Retina (tissue), 1 donor: ENCODE measurements at places on chromosomes 2 and 18.

GRCh38 chr2:43383533-43383932 is 157.1 kb upstream of the ZFP36L2 start:
- DNase-seq: no peak

- DNase-seq: no peak
Measured at GRCh38 chr2:228140934-228141528, 40.5 kb downstream of the SPHKAP start.

GRCh38 chr2:120018549-120018948 is 5.7 kb downstream of the EPB41L5 start:
- no peak for DNase-seq

DNA sequence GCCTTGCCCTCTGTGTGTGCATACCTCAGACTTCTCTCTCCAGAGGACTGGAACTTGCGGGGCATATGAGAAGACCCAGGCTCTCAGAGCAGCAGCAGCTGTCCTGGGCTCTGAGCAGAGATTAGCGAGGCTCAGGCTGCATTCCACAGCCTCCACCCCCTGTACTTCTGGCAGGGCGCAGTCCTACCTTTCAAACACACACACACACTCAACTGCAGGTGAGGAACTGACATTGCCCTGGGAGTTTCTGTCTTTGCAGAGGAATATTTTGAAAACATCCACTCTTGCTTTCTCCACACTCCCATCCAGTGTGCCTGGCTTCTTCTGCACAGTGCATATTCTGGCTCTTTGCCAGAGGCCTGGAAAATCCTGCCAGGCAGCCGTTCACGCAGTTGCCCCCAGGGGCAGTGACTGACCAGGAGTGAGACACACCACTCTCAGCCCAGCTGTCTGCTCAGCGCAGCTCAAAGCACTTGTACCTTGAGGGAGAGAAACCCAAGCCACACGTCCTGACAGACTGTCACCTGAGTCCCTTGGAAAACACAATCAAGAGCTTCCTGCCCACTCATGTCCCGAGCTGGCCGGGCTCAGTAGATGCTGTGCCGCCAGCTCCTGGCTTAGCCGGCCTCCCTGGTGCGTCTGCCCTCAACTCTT is 460.8 kb downstream of the RNF144A start:
- DNase-seq: peak; percentile 51

- no peak for DNase-seq
Measured at GRCh38 chr2:81195774-81196382, 891.3 kb upstream of the LRRTM1 start.

DNA sequence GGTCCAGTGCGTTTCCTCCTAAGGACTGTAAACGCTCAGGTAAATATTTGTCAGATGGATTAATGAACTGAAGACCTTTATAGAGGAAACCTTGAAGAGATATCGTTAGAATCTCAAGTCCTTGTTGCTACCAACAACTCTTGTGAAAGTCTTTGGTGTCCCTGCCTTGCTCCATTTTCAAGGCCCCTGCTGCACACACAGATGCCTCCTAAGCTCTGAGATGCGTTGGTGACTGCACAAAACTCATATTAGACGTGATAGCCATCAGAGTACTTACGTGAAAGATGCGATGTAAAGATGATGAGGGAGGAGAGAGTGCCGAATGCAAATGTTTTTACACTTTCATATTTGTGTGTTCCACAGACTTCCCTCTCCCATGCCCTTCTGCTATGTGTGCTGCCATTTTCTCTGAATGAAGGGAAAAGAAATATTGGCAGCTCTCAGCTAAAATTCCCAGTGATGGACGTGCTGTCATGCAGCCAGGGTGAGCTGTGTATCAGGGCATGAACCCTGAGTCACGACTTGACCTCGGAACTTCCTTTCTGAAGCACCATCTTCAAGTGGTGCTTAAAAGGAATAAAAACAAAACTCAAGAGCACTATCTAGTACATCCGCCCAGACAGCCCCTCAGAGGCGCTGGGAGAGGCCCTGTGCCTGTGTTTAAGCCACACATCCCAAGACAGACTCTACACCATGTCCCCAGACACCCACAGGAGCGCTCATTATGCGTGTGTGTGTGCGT is 117.4 kb downstream of the FAM210A start:
- DNase-seq: no peak

- no peak for DNase-seq
Measured at GRCh38 chr2:28274911-28275685, 117.6 kb upstream of the FOSL2 start.

GRCh38 chr2:6545795-6546194 is 319.9 kb downstream of the CMPK2 start:
- no peak for DNase-seq

DNA sequence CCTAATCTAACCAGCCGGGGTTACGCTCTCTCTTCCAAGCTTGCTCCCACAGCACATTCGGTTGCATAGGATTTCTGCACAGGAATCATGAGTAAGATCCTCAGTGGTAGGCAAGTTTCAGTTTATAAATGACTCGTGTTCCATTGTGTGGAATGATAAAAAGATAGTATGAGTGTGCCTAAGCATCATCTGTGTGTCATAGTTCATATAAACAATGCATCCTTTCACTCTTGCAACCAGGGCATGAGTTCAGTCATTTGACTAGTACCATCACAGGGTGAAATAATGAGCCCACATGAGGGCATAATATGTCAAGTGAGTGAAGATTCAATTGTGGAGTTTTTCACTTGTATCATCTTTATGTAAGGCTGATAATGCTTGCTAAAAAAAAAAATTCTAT is 417.1 kb upstream of the CDH2 start:
- no peak for DNase-seq

GRCh38 chr18:22434973-22435608 is 17.4 kb upstream of the CTAGE1 start:
- no peak for DNase-seq

- DNase-seq: no peak
Measured at GRCh38 chr2:57444752-57445430, 601.7 kb upstream of the VRK2 start.

DNA sequence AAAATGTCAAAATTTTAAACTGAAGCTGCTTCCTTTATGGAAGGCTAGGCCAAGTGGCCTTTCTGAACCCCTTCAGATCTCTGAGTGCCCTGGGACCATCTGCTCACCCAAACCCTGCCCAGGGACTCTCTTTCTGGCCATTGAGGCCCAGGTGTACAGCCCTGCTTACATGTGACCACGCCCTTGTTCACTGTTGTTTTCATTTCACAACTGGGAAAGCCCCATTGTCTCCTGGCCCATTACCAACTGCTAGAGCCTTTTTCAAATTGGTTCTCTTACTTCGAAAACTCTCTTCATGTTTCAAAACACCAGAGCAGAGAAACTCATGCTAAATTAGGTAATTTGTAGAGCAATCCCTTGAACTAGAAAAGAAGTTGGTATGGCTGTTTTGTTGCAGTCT is 219.5 kb upstream of the TANK start:
- no peak for DNase-seq

- no peak for DNase-seq
Measured at GRCh38 chr18:37559194-37559593, 6.4 kb downstream of the CELF4 start.

DNA sequence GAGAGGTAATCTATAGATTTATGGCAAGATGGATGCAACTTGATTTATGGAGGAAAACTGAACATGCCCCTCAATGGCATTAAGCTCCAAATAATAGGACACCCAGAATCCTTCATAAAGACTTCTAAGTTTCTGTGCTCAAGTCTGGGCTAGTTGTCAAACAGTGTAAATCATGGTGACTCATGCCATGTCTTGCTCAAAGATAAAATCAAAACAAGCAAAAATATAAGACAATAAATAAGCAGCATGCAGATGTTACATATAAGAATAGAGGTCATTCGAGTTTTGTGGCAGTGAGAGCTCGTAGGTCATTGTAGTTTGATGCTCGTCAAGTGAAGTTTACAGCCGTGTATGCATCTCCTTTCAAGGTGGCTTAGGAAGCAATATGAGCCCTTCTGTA is 403.2 kb downstream of the THSD7B start:
- no peak for DNase-seq

DNA sequence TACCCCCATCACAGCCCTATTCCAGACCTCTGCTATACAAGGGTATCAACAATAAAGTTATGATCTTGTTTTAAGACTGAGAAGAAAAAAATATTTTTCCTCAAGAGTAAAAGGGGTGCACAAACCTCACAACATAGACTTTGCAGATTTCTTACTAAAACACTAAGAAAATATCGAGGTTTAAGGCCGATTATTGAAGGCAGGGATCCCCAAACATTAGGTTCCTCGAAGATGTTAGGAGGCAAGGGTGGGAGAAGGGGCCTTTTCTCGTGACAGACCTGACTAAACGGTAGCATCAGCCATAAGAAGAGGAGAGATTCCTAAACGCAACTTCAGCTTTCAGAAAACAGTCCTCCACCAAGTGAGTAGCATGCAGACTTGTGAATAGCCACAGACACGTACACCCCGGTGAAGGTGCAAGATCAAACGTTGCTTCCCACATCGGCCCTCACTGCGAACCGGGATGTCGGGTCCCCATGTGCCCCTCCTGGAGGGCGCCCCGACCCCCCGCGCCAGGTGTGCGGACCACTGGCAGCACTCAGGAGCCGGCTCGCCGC is 678 bp downstream of the PIAS2 start:
- peak; percentile 68 for DNase-seq

DNA sequence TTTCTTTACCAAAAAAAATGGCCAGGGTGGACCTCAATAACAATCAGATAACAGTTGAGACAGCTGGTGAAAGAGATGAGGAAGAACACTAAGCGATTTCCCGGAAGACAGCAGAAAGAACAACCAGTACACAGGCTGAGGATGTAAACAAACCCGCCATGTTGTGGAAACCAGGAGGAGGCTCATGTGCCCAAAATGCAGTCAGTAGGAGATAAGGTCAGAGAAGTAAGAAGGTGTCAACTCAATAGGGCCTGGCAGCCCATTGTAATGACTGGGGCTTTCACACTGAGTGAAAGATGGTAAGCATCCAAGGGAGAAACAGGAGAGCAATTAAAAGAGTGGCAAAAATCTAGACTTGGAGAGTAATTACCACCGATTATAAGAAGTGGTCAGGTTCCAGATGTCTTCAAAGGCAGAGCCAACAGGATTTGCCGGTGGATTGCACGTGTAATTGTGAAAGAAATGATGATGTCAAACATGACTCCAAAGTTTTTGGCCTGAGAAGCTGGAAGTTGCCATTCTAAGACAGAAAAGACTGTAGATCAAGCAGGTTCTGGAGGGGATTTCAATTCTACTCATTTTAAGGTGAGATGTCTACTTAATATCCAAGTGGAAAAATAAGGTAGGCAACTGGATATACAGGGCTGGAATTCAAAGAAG is 77.7 kb upstream of the CYP1B1 start:
- DNase-seq: no peak

DNA sequence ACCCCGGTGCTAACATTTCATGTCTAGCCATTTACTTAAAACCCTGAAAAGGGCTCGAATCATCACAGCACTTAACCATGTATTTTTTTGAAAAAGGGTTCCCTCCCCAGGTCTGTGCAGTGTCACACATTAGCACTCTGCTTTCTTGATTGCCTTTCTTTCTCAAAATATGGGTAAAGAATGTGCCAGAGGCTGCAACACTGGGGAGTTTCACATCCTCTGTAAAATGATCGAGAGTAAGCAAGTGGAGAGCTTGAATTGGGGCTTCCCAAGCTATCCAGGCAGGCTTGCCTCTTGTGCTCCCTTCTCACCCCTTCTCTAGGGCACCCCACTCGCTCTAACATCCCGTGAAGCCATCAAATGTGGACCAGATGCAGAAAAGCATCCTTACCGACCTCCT is 177.0 kb upstream of the CCDC68 start:
- no peak for DNase-seq

DNA sequence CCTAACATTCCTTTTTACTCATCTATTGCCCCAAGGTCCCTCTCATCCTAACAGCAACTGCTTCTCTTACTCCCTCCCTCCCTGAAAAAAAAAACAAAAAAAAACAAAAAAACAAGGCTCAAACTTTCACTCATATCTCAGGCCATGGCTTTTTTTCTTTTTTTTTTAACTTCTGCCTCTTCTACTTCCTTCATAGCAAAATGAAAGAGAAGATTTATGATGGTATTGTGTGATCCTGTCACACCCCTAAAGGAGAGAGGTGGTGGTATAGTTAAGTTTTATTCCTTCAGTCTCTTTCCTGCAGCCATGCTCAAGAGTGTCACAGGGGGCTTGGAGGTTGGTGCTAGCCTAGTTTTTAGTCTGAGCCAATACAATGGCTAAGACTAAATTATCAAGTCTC is 21.5 kb upstream of the EPC2 start:
- DNase-seq: no peak

DNA sequence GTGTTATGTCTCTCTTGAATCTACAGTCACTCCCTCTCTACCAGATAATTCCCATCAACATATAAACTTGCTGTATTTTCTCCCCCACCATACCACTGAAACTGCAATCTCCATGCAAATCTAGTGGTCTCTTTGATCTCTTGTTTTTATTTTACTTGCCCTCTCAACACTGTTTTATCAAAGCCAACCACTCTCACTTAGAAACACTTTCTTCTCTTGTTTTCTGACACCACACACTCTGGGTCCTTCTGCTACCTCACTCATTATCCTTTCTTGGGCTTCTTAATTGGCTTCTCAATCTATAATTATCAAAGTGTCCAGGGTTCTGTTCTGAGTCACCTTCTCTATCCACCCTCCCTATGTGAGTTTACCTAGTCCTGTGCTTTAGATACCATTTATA is 2.0 kb upstream of the MCFD2 start:
- DNase-seq: no peak

DNA sequence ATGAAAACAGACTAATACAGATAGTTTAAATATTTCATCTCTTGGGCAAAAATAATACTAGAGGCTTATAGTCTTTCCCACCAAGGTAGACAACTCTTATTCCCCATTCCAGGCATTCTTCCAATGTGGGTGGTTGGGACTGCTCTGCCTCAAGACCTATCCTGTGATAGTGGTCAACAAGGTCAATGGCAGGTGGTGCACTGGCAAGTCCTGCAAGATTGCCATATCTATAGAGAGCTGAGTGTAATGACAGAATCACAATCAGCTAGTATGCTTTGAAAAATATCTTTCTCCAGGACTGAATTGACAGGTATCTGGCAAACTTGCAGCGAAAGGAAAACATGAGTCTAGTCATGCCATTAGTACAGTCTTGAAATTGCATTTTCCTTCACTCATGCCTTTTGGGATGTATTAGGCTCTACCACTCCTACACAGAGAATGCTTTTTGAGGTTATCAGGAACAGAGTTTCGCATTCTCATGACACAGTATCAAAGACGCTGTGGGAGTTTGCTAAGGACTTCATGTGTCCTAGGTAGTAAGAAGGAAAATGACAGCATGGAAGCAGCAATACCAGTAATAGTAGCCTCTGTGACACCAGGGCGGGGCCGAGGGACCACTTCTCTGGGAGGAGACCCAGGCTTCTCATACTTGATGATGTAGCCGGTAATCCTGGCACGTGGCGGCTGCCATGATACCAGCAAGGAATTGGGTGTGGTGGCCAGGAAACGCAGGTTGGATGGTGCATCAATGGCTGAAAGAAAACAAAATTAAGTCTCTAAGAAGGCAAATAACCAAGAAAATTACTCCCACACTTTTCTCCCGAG is 61.0 kb downstream of the FN1 start:
- DNase-seq: no peak

GRCh38 chr2:68901199-68901514 is 30.0 kb upstream of the BMP10 start:
- no peak for DNase-seq
